ENCODE measurements at places on chromosomes 11 and 22.

GRCh38 chr11:76890329-76890728, 29.6 kb downstream of the ACER3 start:
- no peak for DNase-seq

GRCh38 chr11:15893080-15893492, 463.3 kb downstream of the SOX6 start:
- no peak for DNase-seq

- no peak for DNase-seq
Observed at GRCh38 chr11:37687130-37687529, 1089.1 kb upstream of the RAG2 start.

DNA sequence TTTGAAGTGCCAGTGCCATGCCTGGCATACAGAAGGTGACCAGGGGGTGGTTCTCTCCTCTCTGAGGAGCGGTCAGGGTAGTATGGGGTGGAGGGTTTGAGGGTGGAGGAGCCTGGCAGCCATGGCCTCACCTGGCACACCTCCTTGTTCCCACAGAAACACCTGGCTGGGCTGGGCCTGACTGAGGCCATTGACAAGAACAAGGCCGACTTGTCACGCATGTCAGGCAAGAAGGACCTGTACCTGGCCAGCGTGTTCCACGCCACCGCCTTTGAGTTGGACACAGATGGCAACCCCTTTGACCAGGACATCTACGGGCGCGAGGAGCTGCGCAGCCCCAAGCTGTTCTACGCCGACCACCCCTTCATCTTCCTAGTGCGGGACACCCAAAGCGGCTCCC, 9.6 kb downstream of the SERPINH1 start:
- no peak for DNase-seq

- DNase-seq = no peak
Observed at GRCh38 chr11:9803685-9804418, 140.0 kb downstream of the SWAP70 start.
